ENCODE measurements at places on chromosomes 1 and 21.

DNA sequence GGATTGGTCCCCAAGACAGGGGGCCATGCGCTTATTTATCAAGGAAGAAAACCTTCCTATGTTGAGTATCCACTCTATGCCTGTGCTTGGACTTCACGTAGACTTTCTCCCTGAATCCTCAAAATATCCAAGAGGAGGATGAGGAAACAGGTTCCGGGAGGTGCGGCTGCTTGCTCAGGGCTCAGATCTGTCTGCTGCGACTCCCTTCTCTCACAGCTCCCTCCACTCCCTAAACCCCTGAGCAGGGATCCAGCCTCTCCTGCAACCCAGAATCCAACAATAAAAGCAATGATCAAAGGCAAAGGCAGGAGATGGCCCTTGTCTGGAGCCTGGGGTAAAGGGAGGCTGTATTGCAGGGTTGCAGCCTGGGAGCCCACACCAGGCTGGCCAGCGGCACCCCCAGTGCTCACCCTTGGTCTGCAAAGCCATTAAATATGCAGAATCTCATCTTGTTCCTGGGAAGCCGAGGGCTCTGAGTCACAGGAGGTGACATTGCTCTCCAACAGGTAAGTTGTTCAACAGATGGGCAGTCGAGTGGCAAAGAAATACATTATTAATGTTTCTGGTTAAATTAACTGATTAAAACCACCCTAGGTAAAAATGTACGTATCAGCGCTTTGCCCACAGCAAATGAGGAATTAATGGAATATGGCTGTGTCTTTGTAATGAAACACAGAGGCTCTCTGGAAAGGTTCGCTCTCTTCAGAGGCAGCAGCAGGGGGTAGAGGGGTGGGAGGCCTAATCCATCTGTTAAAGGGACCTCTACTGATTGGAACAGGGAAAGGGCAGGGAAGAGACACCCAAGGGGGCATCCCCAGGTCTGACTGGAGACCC is 111.5 kb downstream of the GRIK3 start:
- DNase-seq = no peak

- no peak for DNase-seq
These were observed 26.2 kb upstream of the A3GALT2 start for GRCh38 chr1:33346927-33347649.

GRCh38 chr1:55400508-55400907 is 185.3 kb upstream of the USP24 start:
- no peak for DNase-seq

DNA sequence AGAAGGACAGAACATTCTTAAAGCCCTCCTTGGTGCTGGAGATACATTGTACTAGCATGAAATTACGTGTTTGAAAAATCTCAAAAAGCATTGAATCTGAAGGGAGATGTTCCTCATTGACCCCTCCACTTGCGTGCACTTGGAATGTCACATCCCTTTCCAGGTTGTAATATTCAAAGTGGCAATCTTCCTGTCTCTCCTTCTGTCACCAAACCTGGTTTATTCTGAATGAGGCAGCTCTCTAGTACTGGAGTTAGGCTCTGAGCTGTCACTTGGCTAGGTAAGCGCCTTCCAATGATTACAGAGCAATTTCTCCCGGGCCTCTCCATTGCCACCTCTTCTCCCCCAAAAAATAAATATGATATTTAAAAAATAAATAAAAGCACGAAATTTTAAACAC is 855 bp downstream of the DSCAM start:
- DNase-seq = no peak

GRCh38 chr1:42399315-42400100 is 18.9 kb downstream of the RIMKLA start:
- DNase-seq = no peak

GRCh38 chr1:226778657-226779058 is 39.6 kb upstream of the ITPKB start:
- peak; percentile 27 for DNase-seq

DNA sequence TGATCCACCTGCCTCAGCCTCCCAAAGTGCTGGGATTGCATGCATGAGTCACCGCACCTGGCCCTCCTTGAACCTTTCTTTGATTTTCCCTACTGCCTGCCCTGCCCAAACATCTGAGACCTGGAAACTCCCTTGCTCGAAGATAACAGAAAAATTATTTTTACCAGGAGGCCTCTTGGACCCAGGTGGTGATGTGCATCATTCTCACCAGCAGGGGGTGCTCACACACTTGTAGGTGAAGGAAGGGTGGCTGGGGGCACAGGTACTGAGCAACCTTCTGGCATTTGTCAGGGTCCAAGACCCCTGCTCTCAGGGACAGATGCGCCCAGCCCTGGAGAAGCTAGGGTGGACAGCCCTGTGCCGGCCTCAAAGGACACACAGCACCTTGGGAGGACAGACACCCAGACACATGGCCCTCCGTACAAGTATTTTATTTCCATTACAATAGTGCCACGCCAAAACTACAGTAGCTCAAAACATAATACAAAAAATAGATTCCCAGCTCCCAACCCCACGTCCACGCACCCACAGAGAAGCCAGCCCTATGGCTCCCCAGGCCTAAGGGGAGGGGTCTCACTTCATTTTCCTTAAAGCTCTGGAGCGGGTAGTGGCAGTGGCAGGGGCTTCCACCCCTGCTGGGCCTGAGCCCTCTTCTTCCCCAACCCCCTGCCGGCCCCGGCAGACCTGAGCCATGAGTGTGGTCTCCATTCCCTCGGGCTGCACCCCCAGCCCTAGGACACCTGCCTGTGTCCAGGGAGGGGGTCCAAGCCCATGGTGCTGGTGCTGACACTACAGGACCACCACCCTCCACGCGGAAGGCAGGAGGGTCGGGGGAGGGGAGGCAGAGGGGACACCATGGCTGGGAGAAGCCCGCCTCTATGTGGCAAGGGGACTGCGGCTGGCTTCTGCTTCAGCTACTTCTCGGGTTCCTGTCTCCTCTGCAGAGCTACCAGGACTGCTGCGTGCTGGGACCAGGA is 40.4 kb upstream of the EIF4G3 start:
- no peak for DNase-seq

DNA sequence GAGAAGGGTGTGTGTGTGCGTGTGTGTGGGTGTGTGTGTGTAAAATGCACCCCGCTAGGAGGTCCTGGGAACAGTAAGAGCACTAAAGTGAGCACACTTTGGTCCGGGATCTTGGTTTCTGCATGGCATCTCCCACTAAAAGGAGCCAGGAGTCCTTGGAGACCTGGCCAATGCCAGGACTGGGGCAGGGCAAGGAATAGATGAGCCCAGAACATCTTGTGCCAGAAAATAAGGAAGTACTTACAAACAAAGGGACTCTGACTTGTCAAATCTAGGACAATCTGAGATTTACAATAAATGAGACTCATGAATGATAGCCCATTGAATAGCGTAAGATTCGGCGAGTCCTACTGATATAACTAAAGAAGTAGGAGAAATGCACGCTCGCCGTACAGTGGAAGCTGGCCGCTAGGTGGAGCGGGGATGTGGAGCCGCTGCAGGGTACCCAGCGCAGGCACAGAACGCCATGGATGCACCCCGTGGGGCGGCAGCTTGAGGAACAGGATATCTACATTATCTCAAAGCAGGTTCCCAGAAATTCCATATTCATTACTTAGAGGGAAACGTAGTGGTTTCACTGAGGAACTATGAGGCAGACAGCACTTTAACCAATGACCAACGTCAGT is 7.1 kb downstream of the SLC37A1 start:
- DNase-seq = no peak

GRCh38 chr1:100575406-100575805 is 37.5 kb downstream of the GPR88 start:
- DNase-seq = no peak

DNA sequence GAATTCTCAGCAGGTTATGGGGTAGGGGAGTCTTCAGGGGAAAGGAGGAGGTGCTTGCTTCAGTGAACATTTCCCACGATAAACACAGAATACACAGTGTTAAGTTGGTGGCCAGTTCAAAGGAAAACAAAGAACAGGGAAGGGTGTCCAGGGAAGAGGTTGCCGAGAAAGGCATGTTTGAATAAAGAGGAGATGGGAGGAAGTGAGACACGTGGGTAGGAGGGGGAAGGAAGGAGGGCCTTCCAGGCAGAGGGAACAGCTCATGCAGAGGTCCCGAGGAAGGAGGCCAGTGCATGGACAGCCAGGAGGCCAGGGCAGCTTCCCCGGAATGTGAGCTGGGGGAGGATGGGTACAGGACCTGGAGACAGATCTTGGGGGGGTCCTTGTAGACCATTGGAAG is 130.3 kb upstream of the TMEM51 start:
- no peak for DNase-seq

DNA sequence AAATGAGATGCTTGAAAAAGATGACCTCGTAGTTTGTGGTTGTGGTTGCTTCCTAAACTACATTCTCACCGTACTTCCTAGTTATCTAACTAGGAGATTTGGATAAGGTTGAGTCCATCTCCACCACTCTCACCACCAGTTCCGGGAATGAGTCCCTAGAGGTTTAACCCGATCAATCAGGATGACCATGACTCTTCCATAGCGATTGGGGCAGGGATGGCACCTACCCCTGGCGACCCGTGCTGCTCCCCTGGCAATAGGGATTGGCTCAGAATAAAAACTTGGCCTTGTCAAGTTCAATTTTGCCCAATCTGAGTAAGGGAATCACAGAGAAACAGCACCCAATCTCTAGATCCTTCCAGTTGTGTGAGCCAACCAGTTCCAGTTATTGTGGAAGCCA is 2.7 kb upstream of the MIS18A start:
- no peak for DNase-seq
